ENCODE measurements at places on chromosomes 5 and 9.

DNA sequence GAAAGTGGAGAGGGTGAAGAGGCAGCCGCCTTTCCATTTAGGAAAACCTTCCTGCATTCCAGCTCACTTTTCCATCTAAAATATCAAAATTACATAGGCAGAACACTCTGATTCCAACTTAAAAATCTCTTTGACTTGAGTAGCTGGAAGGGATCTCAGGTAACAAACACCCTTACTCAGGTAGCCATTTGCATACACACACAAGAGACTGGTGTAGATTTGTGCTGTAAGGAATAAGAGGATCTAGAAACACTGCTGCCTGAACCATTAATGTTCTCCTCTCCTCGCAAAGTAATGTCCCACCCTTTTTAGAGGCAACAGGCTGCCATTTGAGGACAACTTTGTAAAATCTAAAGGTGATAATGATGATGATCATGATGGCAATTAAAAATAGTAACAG, 53.5 kb downstream of the BNC2 start:
- no peak for DNase-seq

GRCh38 chr5:102290004-102290403, 6.1 kb downstream of the SLCO4C1 start:
- DNase-seq: no peak

GRCh38 chr5:14161825-14162556, 18.8 kb downstream of the TRIO start:
- no peak for DNase-seq

DNA sequence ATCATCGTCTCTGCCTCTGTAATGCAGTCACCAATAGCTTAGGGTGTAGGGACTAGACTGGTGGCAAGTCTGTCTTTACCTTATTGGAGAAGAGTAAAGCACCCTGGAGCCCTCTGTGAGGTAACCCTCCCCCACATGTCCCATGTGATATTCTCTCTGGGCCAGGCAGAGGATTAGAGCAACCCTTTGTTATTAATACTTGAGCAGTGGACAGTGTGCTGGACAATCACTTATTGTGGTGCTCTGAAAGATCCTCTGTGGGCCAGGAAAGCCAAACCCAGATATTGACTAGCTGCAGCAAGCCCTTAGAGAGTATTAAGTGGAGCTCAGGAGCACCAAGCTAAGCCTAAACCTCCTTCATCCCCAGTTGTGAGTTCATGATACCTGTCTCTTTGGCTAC, 139.7 kb upstream of the RUSC2 start:
- no peak for DNase-seq

GRCh38 chr5:74017786-74018211, 391.8 kb downstream of the ARHGEF28 start:
- DNase-seq: no peak

GRCh38 chr5:1685066-1685465, 114.6 kb downstream of the MRPL36 start:
- DNase-seq: no peak

GRCh38 chr9:69937360-69937759, 106.3 kb upstream of the MAMDC2 start:
- DNase-seq: no peak

DNA sequence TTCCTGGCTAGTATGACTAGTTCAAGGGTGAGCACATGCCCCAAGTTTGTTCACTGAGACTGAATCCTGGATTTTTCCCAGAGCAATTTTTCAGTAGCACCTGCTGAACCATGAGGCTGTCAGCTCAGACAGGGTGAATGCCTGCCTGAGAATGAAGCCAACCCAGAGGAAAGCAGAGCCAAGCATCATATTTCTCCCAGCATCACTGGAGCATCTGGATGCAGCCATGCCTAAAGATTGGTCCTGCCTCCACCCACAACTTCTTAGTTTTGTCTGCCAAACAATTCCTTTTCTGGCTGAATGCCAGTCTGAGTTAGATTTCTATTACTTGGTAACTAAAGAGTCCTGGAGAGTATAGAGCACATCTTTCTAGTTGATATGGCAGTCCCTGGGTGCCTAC, 343.6 kb downstream of the CSNK1G3 start:
- DNase-seq: no peak

GRCh38 chr5:144945503-144945902, 774.8 kb downstream of the KCTD16 start:
- DNase-seq: no peak

- DNase-seq: no peak
Measured at GRCh38 chr5:157703736-157704135, 27.5 kb upstream of the THG1L start.

DNA sequence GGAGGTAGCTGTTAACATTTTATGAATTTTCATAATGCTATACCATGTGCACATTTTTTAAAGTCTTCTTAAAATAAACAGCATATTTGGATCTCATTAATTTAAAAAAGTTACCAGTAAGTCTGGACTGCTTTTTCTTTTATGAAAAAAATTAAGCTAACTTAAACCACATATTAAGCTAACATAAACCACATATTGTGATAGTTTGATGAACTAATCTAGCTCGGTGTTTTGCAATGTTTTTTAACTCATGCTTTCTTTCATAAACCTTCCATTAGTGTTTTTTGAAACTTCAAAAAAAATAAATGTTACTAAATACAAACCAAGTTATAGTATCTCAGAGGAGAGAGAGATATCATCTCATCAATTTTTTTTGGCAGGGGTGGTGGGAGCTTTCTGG, 26.5 kb downstream of the POLK start:
- DNase-seq: no peak

GRCh38 chr9:125388978-125389377, 127.4 kb downstream of the GAPVD1 start:
- no peak for DNase-seq

GRCh38 chr9:87601176-87601575, 103.5 kb downstream of the DAPK1 start:
- no peak for DNase-seq

GRCh38 chr5:149917073-149917676, 27.4 kb downstream of the PDE6A start:
- no peak for DNase-seq

GRCh38 chr5:178797546-178798440, 62.0 kb upstream of the ZNF354B start:
- no peak for DNase-seq

GRCh38 chr5:3201121-3201520, 394.5 kb upstream of the IRX1 start:
- no peak for DNase-seq

DNA sequence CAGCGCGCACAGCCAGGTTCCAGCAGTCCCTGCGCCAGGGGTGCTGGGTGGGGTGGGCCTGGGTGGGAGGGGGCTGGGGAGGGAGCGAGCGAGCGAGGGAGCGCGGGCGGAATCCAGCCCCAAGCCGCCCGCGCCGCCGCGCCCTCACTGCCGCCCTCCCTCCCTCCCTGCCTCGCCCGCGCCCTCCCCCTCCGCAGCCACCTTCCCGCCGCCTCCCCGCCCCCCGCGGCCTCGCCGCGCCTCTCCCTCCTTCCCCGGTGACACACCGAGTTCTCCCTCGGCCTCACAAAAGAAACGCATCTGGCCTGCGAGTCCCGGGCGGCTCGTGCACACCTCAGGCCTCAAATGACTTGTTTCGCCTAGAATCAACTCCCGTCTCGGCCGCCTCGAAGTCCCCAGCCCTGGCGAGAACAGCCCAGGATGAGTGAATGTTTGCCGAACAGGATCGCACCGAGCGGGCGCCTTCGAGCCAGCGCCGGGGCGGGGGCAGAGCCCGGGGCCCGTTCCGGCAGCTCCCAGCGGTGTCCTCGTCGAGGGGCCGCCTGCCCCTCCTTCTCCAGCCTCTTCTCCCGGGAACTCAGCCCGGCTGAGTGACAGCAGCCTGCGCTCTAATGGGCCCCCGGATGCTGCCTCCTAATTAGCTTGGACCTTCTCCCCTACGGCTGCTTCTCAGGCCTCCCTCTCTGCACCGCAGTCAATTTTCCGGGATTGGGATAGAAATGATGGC, 371 bp upstream of the PITX1 start:
- no peak for DNase-seq

DNA sequence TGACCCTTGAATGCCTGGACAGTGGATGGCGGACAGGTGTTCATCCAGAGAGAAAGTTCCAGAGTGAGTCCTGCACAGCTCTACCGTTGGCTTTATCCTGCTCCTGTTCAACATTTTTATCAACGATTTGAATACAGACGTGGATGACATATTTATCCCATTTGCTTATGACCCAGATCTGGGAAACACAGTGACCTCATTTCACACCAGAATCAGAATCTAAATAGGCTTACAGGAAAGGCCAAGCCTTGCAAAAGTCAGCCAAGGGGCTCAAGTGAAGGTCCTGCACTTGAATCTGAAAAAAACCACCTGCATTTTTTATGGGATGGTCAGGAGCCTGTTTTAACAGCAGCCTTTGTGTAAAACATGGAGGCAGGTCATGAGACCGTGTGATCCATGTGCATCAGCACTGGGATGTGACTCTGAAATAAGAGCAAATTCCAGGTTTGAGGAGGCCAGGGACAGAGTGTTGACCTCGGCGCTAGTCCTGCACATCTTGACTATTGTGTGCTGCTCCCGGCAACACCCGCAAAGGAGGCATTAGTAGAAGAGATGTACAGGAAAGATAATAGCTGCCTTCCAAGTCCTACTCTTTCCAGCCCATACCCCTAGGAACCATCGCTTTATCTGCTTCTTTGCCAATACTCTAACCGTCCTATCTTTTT, 18.5 kb downstream of the PDZD2 start:
- no peak for DNase-seq

DNA sequence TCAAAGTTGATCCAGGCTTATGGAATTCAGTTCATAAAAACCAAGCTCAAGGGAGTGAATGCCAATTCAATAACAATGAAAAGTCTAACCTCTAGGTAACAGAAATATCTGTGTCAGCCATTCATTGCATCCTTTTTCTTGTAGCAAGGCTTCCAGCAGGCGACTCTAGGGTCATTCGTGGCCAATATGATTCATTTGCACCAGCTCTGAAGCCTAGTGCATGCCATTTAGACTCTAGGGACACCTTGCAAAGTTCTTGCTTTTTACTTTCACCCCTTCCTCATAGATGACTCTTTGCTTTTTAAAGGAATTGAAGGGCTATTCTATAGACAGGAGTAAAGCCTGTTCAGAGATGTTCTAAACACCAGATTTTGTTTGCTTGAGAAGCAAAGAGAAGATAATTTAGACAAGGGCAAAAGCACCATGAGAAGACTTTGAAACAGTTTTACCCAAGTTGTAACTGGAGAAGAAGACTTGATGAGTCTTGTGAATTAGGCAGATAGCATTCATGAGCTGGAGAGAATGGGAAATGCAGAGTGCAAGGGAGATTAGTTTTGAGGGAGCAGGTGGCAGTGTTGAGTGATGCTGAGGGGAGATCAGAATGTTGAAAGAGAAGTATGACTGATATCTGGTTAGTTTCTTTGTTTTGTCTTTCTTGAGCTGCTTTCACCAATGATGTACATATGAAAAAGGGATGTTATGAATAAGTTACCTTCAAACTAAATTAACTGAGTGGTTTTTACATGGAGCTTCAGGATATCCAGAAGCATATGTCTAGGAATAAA, 94.5 kb downstream of the F2RL2 start:
- no peak for DNase-seq

DNA sequence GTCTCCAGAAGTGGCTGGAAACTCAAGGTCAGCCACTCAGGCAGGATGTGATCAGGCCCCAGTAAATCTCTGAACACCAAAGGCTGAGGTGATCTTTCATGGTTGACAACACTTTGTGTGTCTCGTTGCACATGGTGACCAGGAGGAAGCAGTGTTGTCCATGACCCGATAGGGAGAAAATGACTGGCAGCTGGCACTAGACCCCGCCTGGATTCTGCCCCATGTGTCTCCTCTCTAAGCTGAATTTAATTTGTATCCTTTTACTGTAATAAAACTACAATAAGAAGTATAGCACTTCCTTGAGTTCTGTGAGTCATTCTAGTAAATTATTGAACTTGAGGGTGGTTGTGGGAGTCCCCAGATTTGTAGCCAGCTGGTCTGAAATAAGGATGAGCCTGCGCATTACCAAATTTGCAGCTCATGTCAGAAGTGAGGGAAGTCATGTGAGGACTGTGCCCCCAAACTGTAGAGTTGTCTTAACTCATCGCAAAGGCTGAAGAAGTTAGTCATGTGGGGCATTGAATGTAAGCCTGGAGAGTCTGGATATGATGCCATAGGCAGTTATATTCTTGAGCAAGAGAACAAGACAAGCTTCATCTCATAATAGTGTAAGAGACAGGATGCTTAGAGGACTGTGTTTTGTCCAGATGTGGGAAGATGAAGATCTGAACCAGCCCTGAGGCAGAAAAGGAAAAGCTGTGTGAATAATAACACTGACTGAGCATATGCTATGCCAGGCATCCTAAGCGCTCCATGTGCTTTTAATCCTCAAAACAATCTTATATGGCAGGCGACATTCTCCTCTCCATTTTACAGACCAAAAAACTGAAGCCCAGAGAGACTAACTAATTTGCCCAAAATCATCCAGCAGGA, 55.9 kb downstream of the TMEM215 start:
- DNase-seq: no peak

DNA sequence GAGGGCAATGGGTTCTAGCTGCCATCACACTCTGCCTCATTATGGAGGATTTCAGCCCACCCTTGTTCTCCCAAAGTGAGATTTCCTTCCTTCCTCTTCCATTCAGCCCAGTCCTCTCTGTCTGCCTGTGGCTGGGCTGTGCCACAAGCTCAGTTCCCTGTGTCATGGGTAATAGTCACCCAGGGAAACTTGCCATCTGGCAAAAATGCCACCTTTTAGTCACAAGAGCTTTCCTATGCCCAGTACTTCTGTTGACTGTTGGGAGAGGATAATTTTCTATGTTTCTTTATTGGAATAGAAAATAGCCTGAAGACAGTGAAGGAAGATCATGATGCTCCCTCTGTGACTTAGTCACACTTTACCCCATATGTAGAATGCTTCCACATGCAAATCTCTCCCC, 71.4 kb downstream of the TLR4 start:
- no peak for DNase-seq

Measured in stimulated activated CD8-positive, alpha-beta memory T cell treated with anti-CD3 and anti-CD28 coated beads, Interleukin-15, amount 100 ng/mL, for 48 hours (primary cell).